ENCODE measurements at places on chromosomes 2 and 18.

DNA sequence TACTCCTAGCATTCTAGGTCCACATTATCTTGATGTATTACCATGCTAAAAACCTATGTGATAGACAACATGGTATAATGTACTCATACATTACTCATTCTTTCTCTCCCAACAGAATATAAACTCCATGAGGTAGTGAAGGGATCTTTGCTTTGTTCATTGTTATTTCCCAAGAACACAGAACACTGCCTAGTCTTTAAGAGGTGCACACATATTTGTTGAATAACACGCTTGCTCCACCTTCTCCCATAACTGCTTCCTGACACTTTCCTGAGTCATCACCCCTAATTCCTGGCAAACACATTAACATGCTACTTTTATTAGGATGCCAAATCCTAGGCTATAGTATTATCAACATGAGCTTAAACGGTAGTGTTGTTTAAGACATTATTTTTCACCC, 41.3 kb downstream of the REV1 start:
- no peak for DNase-seq

DNA sequence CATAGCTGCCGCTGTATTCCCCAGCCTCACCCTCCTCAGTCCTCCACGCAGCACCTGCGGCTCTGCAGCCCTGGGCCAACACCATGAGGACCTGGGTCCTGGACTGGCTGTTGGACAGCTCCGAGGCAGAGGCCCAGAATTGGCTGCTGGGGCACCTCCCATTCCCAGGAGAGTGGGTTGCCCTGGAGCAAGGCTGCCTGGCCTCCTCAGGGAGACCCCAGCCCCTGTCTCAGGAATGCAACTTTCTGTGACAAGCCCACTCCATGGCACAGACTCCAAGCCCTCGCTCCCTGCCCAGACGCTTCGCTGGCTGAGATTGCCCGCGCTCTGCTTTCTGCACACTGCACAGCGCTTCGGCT, 33.0 kb downstream of the CYP26B1 start:
- DNase-seq: no peak

DNA sequence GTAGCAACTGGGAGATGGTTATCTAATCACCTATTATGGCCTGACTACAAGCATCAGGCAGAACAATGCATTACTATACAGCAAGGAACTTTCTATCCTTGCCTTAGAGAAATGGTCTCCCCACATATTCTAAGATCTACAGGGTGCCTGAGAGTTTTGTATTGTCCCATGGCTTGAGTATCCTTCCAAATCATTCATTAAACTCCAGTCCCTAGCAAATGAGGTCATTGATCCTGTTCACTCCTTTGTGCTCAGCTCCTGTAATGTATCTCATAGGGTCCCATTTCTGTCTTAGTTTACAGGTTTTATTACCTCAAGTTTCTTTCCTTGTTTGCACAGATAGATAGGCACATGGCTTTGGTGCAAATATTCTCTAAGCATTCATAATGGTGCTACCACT, 9.0 kb downstream of the HNMT start:
- no peak for DNase-seq

GRCh38 chr2:147171941-147172340, 672.9 kb upstream of the ACVR2A start:
- DNase-seq: no peak

GRCh38 chr2:157473581-157473980, 29.7 kb upstream of the CYTIP start:
- DNase-seq: no peak

GRCh38 chr2:235085476-235085875, 133.7 kb downstream of the SH3BP4 start:
- DNase-seq: no peak

DNA sequence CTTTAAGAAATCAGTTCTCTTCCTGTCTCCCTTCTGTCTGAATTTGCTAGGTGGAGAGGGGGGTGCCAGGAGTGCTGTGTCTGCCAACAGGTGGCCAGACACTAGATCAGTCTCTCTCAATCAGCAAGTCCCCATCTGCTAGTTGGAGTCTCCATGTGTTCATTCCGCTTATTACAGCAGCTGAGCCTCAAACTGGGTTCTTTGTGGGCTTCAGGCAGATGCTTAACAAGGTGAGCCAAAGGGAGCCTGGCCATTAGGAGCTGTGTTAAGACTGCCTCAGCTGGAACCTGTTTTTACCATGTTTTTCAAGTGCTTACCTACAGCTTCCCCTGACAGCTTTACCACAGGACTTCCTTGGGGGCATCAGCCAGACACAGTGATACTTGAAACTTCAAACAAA, 401.9 kb downstream of the LRP1B start:
- no peak for DNase-seq

DNA sequence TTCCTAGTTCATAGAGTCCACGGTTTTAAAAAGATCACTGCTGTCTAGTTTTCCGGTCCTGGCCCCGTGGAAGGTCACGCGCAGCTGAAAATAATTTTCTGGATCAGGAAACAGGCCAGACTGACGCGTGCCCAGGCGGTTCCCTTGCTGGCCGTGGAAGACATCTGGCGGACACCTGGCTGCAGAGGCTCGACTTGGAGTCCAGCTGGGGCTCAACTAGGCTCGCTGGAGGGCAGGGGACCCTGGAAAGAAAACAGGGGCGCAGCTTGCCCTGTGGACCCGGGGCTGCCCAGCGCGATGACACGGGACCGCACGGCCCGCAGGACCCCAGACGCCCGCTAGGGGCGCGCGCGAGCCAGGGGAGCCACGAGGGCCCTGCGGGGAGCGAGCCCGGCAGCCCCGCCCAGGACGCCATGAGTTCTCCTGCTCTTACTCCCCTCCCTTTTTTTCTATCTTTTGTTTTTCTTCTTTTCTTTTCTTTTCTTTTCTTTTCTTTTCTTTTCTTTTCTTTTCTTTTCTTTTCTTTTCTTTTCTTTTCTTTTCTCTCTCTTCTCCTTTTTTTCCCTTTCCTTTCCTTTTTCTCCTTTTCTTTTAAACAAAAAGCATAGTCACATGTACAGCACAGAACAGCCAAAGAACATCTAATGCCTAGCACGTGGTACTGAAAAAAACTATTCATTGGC, 43.2 kb upstream of the UBE2F start:
- DNase-seq: peak; percentile 71

DNA sequence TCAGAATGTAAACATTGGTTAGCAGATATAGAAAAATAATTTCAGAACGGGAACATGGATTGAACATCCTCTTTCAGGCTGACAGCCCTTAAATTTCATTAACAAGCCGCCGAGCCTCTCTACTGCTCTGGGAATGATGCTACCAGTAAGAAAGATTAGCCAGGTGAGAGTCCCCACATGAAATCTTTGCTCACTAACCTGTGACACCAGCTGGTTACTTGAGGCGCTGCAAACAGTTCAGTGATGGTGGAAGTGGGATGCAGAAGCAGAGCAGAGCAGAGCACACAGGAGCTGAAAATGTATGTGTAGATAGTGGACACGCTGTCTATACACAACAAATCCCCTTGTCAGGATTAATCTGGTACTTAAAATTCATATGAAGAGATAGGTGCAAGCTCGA, 721.1 kb downstream of the DPP10 start:
- DNase-seq: no peak

DNA sequence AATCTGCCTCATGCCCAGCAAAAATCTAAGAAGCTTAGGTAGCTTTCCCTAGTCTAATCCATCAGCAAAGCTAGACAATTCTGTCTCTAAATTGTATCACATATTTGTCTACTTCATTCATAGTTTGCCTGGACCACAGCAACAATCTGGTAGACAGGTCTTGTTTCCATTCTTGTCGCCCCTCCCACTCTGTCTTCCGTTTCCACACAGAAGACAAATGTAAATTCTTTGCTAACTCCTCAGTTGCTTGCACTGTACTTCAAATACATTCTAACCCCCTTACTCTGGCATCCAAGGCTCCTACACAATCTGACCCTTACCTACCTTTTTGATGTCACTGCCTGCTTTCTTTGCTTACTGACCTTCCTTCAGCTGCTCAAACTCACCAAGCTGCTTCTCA, 40.1 kb downstream of the THUMPD2 start:
- no peak for DNase-seq

DNA sequence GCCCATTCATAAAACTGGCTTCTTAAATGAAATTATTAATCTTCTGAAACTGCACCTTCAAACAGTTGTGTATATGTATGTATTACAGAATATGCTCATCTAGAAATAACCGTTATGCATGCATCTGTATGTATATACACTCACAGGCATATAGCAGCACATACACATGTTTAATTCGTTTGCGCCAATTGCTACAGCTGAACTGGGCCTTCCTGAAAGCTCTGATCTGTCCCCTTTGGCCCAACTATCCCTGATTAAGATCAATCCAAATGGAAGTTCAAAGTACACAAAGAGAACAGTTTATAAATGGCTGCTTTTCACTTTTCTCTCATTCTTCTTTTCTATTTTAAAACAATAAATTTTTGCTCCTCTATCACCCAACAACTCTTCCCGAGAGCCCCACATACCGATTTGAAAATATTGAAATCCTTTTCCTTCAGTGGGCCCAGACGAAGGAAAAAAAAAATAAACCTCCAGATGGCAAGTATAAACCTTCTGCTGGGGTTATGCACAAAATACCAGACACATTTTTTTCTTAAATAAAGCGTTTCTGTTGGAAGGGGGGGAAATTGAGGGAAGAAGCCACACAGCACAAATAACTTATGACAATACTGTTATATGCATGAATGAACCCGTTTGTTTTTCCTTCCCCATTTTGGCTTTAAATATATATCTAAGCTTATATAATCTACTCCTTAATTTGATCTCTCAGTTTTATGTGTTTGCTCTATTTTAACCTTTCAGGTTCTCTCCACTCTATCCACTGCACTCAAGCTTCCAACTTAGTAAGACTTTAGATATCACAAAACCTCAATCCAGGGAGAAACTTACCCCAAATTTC, 267.3 kb downstream of the TCF4 start:
- DNase-seq: no peak

- no peak for DNase-seq
Observed at GRCh38 chr2:91748902-91749301, 3057.4 kb downstream of the RPIA start.

GRCh38 chr2:44642123-44642857, 280.5 kb downstream of the CAMKMT start:
- no peak for DNase-seq

DNA sequence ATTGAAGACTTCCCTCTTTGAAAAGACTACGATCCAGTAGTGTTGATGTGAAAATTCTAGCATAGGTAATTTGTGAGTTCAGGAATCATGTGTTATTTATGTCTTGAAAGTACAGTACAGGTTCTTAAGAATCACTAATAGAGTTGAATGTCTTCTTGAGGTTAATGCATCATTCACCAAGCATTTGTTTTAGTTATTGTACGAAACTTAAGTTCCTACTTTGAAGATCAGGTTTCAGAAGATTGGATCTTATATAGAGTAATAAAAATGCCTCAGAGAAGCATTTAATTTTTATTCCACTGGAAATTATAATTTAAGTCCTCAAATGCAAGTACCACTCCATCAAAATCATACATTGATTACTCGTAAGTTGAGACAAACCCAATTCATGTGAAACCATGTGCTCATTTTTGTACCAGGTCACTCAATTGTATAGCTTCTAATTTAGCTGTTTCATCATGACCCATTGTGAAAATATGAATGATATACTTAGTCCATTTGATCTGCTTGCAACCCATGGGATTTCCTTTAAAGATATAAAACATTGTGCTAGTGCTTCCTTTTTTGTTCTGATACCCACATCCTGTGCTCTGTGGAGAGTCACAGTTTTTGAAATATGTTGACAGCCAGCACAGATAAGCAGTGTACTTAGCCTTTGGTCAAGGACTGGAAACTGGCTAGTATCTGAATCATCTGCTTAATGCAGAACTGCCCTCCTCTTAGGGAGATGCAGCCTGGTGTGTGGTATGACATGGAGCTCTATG, 22.5 kb upstream of the RAB27B start:
- DNase-seq: no peak

Data from activated naive CD4-positive, alpha-beta T cell (primary cell).